CD8-positive, alpha-beta memory T cell (primary cell): ENCODE measurements at places on chromosomes 3 and 15.

DNA sequence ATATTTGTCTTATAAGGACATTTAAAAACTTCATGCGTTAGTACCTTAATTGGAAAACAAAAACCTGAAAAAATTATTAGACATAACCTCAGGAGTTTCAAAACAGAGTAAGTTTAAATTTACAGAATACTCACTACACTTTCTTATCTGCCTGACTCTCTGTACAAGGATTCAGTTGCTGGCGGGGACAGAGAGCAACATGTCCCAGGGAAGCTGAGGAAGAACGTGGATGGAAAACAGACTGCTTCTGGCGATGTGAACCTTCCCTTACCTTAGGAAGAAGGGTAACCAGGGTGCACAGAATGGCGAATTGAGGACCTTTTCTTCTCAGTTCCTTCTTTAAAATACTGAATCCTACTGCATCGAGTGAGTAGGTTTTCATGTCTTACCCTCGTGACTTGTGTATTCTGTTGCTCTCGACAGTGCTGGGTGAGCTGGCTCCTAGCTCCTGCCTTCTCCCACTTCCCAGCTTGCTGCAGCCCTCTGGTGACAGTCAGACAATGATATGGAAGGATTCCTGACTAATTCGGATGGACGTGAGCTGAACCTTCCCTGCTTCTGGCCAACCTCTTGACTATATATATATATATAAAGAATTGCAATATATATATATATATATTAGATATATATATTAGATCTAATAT, 178.2 kb downstream of the PDZRN3 start:
- DNase-seq: no peak
- H3K27ac ChIP-seq: no peak overlapping the region
- no peaks in the 10 kb centered on the region for H3K36me3 ChIP-seq
- no peaks in the 10 kb centered on the region for H3K4me1 ChIP-seq
- H3K27me3 ChIP-seq: no peaks in the 10 kb centered on the region

- no peak overlapping the region for H3K27ac ChIP-seq
- no peaks in the 10 kb centered on the region for H3K4me1 ChIP-seq
Measured at GRCh38 chr3:72058493-72059081, 273.6 kb upstream of the PROK2 start.

DNA sequence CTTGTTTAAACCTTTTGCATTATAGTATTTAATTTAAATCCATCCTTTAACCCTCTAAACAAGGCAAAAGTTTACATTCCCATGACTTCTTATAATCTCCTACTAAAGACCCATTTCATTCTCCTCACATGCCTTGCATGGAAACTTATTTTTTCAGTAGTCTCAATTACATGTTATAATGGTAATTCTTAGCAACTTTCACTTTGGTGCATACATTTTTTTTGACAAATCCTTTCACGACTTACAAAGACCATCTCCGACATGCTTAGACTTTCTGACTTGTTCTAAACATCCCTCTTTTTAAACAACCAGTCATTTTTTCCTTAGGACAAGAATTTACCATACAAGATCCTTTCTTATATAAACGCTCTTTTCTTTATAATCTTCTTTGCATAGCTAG, 615.4 kb upstream of the GBE1 start:
- no peaks in the 10 kb centered on the region for H3K4me1 ChIP-seq
- no peak overlapping the region for H3K27ac ChIP-seq
- H3K27me3 ChIP-seq: no peaks in the 10 kb centered on the region
- H3K4me3 ChIP-seq: no peak overlapping the region
- no peak for DNase-seq

DNA sequence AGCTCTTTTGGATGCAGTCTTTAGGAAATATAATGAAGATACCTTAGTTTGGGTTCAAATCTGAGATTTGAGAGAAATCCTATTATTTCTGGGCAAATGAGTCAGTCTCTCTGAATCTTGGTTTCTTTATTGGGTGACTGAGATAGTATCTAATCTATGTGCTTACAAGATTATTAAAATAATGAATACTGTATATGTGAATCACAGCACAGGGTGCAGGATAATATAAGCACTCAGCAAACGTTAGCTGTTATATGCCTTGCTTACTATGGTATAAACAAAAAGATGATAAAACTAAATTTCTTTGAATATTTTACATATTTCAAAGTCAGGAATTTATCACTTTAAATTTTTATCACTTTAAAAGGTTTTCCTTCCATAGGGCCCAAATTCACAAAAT, 29.6 kb downstream of the FGF7 start:
- H3K36me3 ChIP-seq: no peaks in the 10 kb centered on the region
- H3K4me3 ChIP-seq: no peak overlapping the region
- H3K27ac ChIP-seq: no peak overlapping the region
- H3K4me1 ChIP-seq: no peaks in the 10 kb centered on the region

- DNase-seq: no peak
- H3K27me3 ChIP-seq: no peaks in the 10 kb centered on the region
- no peaks in the 10 kb centered on the region for H3K4me1 ChIP-seq
- no peak overlapping the region for H3K4me3 ChIP-seq
Measured at GRCh38 chr3:184643442-184643841, 68.4 kb downstream of the MAGEF1 start.

GRCh38 chr3:69880069-69880640, 119.4 kb upstream of the SAMMSON start:
- H3K27me3 ChIP-seq: no peaks in the 10 kb centered on the region
- H3K4me3 ChIP-seq: no peak overlapping the region
- DNase-seq: no peak
- no peaks in the 10 kb centered on the region for H3K4me1 ChIP-seq
- H3K27ac ChIP-seq: no peak overlapping the region
- H3K36me3 ChIP-seq: no peaks in the 10 kb centered on the region
